ENCODE measurements at places on chromosomes 4 and X. TPM values are rescaled to one million over a fixed set of nuclear protein-coding genes. Genes with fewer than 3 reads are reported as not detected.

The FAM53A gene
- 41.3 TPM for total RNA-seq

The DIPK2B gene
- total RNA-seq, result 4.0 TPM

The TRIM61 gene
- 4.9 TPM for total RNA-seq

The NPY1R gene
- 5.9 TPM for total RNA-seq

- H3K4me1 ChIP-seq, result no peaks in the 10 kb centered on the region
- H3K4me3 ChIP-seq, result no peak overlapping the region
- H3K27ac ChIP-seq, result no peak overlapping the region
- no peaks in the 10 kb centered on the region for H3K27me3 ChIP-seq
- H3K36me3 ChIP-seq, result no peaks in the 10 kb centered on the region
Measured at GRCh38 chr4:22824091-22824490, 131.4 kb downstream of the GBA3 start.

GRCh38 chrX:133305348-133305747 lies 87.2 kb upstream of the TFDP3 start:
- H3K27ac ChIP-seq, result no peak overlapping the region
- H3K36me3 ChIP-seq, result no peaks in the 10 kb centered on the region
- H3K4me1 ChIP-seq, result no peaks in the 10 kb centered on the region

DNA sequence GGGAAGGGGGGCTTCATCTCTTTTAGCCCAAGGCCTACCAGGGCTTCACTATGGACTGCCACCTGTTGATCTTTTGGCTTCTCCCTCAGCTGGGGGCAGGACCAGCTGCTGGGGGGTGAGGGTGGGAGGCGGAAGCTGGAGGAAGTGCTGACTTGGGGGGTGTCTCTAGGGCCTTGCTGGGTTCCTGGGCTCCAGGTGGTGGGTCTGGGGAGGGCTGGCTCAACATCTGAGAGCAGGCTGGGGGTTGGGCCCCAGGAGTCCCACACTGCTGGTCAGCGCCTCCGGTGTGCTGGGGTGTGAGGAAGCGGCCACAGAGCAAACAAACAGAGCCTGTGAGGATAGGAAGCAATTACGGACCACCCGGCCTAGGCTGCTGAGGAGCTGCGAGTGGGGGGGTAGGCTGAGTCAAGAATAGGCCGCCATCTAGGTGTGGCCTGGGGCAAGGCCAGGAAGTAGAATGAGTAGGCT lies 85.7 kb downstream of the EFNB1 start:
- DNase-seq, result no peak
- H3K4me1 ChIP-seq, result no peaks in the 10 kb centered on the region
- H3K27ac ChIP-seq, result no peak overlapping the region
